Epithelial cell of alveolus of lung (primary cell): ENCODE measurements at places on chromosomes 11 and 22. TPM values are rescaled to one million over a fixed set of nuclear protein-coding genes. Genes with fewer than 3 reads are reported as not detected.

CDC42BPG gene
- 0.08 and 0.91 TPM in 2 replicates for total RNA-seq

UBQLN3 gene
- under 0.01 and 0.08 TPM in 2 replicates for total RNA-seq

CRYBB2 gene
- total RNA-seq = not detected in 2 replicates

INS gene
- not detected in 2 replicates for total RNA-seq

PRG2 gene
- total RNA-seq = not detected in 2 replicates
